ENCODE measurements at places on chromosomes 7 and 10.

- H3K27me3 ChIP-seq: no peaks in the 10 kb centered on the region
- H3K36me3 ChIP-seq: no peaks in the 10 kb centered on the region
These were observed 69.9 kb downstream of the APBB1IP start for GRCh38 chr10:26508016-26508415.

- no peak for DNase-seq
- no peaks in the 10 kb centered on the region for H3K4me1 ChIP-seq
- no peak overlapping the region for H3K4me3 ChIP-seq
- no peaks in the 10 kb centered on the region for H3K36me3 ChIP-seq
These were observed 3.6 kb upstream of the MYOF start for GRCh38 chr10:93485690-93486089.

DNA sequence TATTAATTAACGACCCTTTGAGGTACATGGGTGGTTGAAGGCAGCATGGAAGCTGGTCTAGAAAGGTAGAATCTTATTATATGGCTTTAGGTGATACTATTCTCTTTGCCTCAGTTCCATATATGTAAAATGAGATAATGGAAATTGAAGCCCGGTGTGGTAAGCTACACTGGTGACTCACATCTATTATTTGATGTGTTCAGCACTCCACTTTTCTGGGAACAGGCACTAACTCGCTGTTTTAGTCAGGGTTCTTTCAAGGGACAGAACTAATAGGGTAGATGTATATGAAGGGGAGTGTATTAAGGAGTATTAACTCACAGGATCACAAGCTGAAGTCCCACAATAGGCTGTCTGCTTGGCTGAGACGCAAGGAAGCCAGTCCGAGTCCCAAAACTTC lies 4.4 kb upstream of the TRUB1 start:
- no peaks in the 10 kb centered on the region for H3K27me3 ChIP-seq
- H3K27ac ChIP-seq: no peak overlapping the region
- H3K4me1 ChIP-seq: no peaks in the 10 kb centered on the region
- no peak for DNase-seq
- H3K4me3 ChIP-seq: no peak overlapping the region

DNA sequence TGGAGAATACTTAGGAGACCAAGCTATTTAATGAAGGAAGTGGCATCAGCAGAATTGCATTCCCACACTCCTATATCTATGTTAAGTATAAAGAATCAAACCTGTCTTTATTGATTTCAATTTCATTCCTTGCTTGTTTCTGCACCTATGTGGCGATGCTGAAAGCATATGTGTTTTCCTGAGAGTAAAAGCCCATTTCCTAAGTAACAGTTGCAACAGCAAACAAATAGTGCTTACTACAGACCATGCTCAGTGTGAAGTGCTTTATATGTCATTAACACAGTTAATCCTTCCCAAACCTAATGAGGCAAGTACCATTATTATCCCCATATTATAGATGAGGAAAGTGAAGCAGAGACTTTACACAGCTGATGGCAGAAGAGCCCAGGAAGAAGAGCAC lies 552.1 kb downstream of the PARD3 start:
- H3K36me3 ChIP-seq: no peaks in the 10 kb centered on the region
- H3K4me3 ChIP-seq: no peak overlapping the region
- DNase-seq: no peak
- no peaks in the 10 kb centered on the region for H3K27me3 ChIP-seq
- H3K4me1 ChIP-seq: no peaks in the 10 kb centered on the region
- H3K27ac ChIP-seq: no peak overlapping the region

- DNase-seq: no peak
- no peak overlapping the region for H3K4me3 ChIP-seq
- H3K27me3 ChIP-seq: no peaks in the 10 kb centered on the region
- H3K4me1 ChIP-seq: no peaks in the 10 kb centered on the region
- no peak overlapping the region for H3K27ac ChIP-seq
- no peaks in the 10 kb centered on the region for H3K36me3 ChIP-seq
These were observed 371.5 kb upstream of the MTPN start for GRCh38 chr7:136348542-136349192.

DNA sequence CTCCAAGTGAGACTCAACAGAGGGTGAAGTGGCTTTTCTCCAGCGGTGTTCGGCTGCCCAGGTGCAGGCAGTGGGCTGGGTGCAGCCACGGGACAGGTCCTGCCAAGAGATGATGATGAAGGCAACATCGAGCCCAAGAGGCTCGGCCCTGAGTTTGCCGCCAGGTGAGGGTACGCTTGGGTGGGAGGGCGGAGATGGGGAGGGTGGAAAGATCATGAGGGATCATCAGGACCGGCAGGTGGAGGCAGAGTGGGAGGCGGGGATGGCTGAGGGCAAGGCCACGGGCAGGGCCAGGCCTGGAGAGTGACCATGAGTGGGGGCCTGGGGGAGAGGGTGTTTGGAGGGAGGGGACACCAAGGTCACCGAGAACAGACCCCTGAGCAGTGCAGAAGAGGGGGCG lies 17.8 kb upstream of the AMZ1 start:
- no peaks in the 10 kb centered on the region for H3K27me3 ChIP-seq
- DNase-seq: no peak

- no peak overlapping the region for H3K4me3 ChIP-seq
- H3K27me3 ChIP-seq: no peaks in the 10 kb centered on the region
- H3K27ac ChIP-seq: no peak overlapping the region
- H3K36me3 ChIP-seq: no peaks in the 10 kb centered on the region
- no peak for DNase-seq
- H3K4me1 ChIP-seq: no peaks in the 10 kb centered on the region
These were observed 210.0 kb downstream of the WDR37 start for GRCh38 chr10:1266033-1266802.

DNA sequence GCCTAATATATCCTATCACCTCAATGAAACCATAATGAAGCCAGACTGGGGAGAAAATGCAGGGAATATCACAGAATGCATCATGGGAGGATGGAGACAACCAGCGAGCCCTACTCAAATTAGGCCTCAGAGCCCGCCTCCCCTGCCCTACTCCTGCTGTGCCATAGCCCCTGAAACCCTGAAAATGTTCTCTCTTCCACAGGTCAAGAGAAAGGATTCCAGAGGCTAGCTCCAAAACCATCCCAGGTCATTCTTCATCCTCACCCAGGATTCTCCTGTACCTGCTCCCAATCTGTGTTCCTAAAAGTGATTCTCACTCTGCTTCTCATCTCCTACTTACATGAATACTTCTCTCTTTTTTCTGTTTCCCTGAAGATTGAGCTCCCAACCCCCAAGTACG lies 31.5 kb downstream of the PRSS2 start:
- no peak overlapping the region for H3K27ac ChIP-seq
- no peak for DNase-seq
- no peak overlapping the region for H3K4me3 ChIP-seq
- H3K27me3 ChIP-seq: peaks cover 16% of the 10 kb centered on the region
- 0 out of 2 replicates have a peak, but pooled peaks cover 1% of the 10 kb centered on the region for H3K4me1 ChIP-seq

DNA sequence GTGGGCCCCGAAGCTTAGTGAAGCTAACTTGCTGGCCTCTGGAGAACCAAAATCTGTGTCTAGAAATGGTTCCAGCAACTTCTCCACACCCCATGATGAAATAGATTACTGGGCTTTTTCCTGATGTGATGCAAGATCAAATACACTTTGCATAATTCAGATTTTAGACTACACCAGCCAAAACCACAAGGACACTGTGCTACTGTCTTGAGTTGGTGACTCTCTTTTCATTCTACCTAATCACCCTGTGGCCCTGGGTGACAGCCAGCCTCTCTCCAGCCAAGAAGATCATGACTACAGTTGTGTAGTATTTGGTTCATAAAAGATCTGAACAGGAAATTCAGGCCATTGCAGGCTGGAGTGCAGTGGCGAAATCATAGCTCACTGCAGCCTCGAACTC lies 22.2 kb downstream of the AZGP1 start:
- no peak overlapping the region for H3K27ac ChIP-seq
- H3K4me1 ChIP-seq: no peaks in the 10 kb centered on the region
- no peaks in the 10 kb centered on the region for H3K27me3 ChIP-seq
- no peak for DNase-seq
- H3K4me3 ChIP-seq: no peak overlapping the region

- H3K4me3 ChIP-seq: no peak overlapping the region
- H3K27me3 ChIP-seq: no peaks in the 10 kb centered on the region
- no peak overlapping the region for H3K27ac ChIP-seq
- H3K36me3 ChIP-seq: no peaks in the 10 kb centered on the region
- no peaks in the 10 kb centered on the region for H3K4me1 ChIP-seq
- no peak for DNase-seq
These were observed 3.6 kb upstream of the GPR146 start for GRCh38 chr7:1040790-1041189.

DNA sequence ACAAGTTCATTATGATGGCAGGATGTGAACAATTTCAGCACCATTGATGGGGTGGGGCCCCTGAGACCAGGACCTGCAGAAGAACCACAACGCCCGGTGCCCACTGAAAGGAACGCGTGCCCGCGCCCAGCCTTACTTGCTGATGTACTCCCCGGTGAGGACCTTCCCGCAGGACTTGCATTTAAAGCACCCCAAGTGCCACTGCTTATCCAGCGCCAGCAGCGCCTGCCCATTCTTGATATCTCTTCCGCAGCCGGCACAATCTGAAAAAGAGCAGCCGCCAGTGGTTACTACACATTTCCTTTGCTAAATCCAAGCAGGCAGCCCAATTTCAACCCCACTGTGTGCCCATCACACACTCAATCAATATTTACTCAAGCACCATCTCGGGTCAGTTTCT lies 110.6 kb downstream of the ABLIM1 start:
- no peak for DNase-seq
- no peak overlapping the region for H3K27ac ChIP-seq
- H3K36me3 ChIP-seq: no peaks in the 10 kb centered on the region
- H3K4me3 ChIP-seq: no peak overlapping the region

All from iPS DF 6.9 (cell line).